ENCODE measurements at places on chromosomes 1 and 21. TPM values are rescaled to one million over a fixed set of nuclear protein-coding genes. Genes with fewer than 3 reads are reported as not detected.

Gene NOTCH2NLA
- 14.6 TPM for total RNA-seq

Gene FCRL2
- total RNA-seq = not detected

Gene VASH2
- not detected for total RNA-seq

Gene GLUL
- total RNA-seq = 136 TPM

Gene COL11A1
- 0.18 TPM for total RNA-seq

Gene EPB41
- 4.2 TPM for total RNA-seq

Gene KRTAP12-2
- not detected for total RNA-seq

Gene OR10J1
- not detected for total RNA-seq

Gene OR2G6
- not detected for total RNA-seq

Gene VHLL
- total RNA-seq = not detected

Gene GPR161
- 10.5 TPM for total RNA-seq

Gene HFM1
- 0.49 TPM for total RNA-seq

Gene CNKSR1
- total RNA-seq = not detected

Gene PLA2G2D
- not detected for total RNA-seq

Gene RAP1GAP
- total RNA-seq = 0.36 TPM

Gene CASP9
- 15.1 TPM for total RNA-seq

Gene METTL25B
- 11.6 TPM for total RNA-seq

Gene MAP3K21
- total RNA-seq = 0.65 TPM

Gene EPHA10
- total RNA-seq = not detected

Gene LDLRAD1
- not detected for total RNA-seq

Gene RIPK4
- total RNA-seq = 5.1 TPM

Gene S100A16
- total RNA-seq = 200 TPM

Gene LCE6A
- not detected for total RNA-seq

Gene PLEKHG5
- 7.8 TPM for total RNA-seq

Gene KCNE2
- not detected for total RNA-seq

Gene APCS
- not detected for total RNA-seq

Gene AMY1B
- total RNA-seq = not detected

Gene VPS26C
- 52.2 TPM for total RNA-seq

Gene OR2T33
- total RNA-seq = not detected

Gene CD84
- not detected for total RNA-seq

Gene OR2T11
- not detected for total RNA-seq

Gene IGSF21
- total RNA-seq = not detected

Gene RAB25
- total RNA-seq = not detected

Gene MRPS14
- total RNA-seq = 15.3 TPM

Gene PLA2G2A
- 9.4 TPM for total RNA-seq

Gene TRIM17
- total RNA-seq = not detected

Gene TMEM125
- total RNA-seq = not detected

Gene TRIM46
- total RNA-seq = 1.1 TPM

Gene TMCO4
- total RNA-seq = 13.3 TPM

Gene FCRL6
- not detected for total RNA-seq

Gene ZMYND12
- 0.81 TPM for total RNA-seq

Gene CNTN2
- not detected for total RNA-seq

Gene NUDT4B
- total RNA-seq = 26.0 TPM

Gene DNAJC11
- total RNA-seq = 29.2 TPM

Gene NBPF19
- 5.1 TPM for total RNA-seq

Gene RNASEL
- total RNA-seq = 12.2 TPM

Gene VAV3
- total RNA-seq = 0.65 TPM

Gene RXFP4
- not detected for total RNA-seq

Gene S100A2
- total RNA-seq = 0.16 TPM

Gene RNPEP
- total RNA-seq = 52.9 TPM

Gene MATN1
- not detected for total RNA-seq

Gene COPA
- 248 TPM for total RNA-seq

Gene OVAAL
- not detected for total RNA-seq

Gene CACNA1S
- total RNA-seq = not detected

Gene GSTM1
- total RNA-seq = not detected

All from cardiac atrium fibroblast (primary cell).